Activated CD4-positive, alpha-beta T cell treated with anti-CD3 and anti-CD28 coated beads, Interleukin-2, amount 10 ng/mL, durations not matched to agents 24 days and 14 days (primary cell): ENCODE measurements at places on chromosomes 12 and 14. TPM values are rescaled to one million over a fixed set of nuclear protein-coding genes. Genes with fewer than 3 reads are reported as not detected.
A peak's percentile ranks its signal among the peaks of the same experiment; 100 is the strongest.

RTL1 gene
- not detected in 2 replicates for total RNA-seq

- DNase-seq = no peak
These were observed 132.5 kb downstream of the GPR135 start for GRCh38 chr14:59332727-59333126.

OR10P1 gene
- not detected in 2 replicates for total RNA-seq

DNA sequence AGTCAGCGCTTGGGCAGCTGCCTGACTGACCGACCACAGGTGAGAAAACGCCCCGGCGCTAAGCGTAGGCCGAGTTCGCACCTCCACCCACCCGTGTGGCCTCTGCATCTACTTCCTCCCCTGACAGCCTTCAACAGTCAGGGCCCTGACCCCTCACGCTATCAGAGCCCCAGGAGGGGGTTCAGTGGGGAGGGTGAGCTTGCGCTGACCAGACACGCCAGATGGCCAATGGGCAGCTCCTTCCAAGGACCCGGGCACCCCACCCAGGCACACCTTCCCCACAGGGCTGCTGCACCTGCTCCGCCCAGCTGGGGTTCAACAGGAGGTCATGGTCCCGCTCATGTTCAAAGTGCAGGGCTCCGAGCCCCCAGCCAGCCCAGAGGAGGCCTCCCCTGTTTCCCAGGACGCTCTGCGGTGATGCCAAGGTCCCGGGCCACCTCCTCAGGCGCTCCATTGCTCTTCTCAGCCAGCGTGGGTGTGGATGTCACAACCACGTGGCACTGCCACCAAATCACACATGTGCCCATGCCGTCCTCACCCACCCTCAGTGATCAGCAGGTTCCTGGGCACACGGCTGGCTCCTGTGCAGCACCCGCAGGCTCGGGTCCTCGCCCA, 48.7 kb upstream of the BCL11B start:
- DNase-seq = peak; percentile 54

DNA sequence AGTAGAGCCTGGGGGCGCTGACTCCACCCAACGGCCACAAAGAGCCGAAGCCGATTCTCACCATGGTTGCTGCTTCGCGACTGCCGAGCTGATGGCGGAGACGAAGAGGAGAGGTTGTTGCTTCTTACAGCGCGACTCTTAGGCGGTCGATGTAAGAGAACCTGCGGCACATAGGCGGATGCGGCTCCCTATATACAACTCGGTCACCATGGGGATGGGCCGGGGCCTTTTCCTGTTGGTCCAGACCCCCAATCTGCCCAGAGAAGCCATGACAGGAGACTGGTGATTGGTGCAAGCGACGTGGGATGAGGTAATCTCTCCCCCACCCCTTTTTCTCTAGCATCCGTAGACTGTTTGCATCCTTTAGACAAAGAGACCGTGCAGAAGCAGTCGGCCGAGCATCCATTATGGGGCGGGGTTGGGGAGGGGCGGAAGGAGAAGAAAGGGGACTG, at the start of gene TUBA1A:
TSS of gene TUBA1A (minus strand) at position 165 of the 452 bp plus-strand sequence. CDS start at position 64, 101 bp downstream.
- DNase-seq = peak; percentile 98

- no peak for DNase-seq
These were observed 737.6 kb downstream of the SLC16A7 start for GRCh38 chr12:60333461-60333860.

- no peak for DNase-seq
These were observed 153.1 kb upstream of the FRMD6 start for GRCh38 chr14:51498411-51499227.

GRCh38 chr14:105767315-105767714, 240.9 kb downstream of the TMEM121 start:
- DNase-seq = no peak

OR9K2 gene
- not detected in 2 replicates for total RNA-seq

DNA sequence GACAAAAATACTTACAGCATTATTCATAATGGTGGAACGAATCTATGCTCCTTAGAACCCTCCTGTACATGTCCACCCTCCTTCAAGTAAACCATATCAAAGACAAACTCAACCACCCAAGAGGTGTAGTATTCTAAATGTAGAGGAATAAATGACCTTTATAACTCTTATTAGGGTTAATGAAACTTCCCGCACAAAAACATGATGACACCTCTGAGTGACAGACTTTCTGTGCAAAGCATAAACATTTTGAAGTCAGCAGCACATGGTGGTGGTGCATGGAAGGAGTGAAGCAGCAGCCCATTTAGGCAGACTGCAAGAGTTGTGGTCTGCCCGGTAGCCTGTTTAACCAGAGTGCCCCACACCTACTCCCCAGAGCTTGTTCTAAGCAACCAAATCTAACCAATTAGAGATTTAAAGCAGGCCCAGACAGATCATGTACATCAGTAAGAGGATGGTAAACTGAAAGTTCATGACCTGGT, 615 bp upstream of the ASB8 start:
- peak; percentile 67 for DNase-seq

KCNA5 gene
- not detected in 2 replicates for total RNA-seq

DNA sequence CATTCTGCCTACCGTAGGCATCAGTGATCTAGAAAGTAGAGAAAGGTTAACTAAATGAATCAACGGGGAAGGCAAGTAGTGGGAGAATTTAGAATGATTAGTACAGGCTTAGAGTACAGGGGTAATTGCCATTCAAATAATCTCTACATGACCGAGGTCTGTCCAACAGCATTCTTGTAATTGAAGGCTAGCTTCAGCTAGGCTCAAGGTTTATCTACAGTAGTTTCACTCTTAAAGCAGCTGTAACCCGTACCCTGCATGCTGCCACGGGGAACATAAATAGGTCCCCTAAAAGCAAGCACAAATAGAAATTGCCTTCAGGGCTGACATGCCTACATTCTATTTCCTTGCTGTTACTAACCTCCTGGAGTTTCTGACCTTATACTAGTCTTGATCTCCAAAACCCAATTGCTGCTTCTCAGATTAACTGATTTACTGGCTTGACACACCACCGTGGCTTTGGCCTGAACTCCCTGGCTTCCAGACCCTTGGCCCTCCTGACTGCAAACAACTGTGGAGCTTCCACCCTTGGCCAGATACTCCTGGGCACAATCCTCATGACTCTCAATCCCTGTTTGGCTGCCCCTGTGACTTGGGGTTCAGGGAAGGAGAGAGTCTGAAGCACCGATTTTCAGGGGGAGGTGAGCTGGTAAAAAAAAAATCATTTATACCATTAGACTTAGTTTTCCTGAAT, 242.1 kb upstream of the FOXN3 start:
- DNase-seq = no peak

DNA sequence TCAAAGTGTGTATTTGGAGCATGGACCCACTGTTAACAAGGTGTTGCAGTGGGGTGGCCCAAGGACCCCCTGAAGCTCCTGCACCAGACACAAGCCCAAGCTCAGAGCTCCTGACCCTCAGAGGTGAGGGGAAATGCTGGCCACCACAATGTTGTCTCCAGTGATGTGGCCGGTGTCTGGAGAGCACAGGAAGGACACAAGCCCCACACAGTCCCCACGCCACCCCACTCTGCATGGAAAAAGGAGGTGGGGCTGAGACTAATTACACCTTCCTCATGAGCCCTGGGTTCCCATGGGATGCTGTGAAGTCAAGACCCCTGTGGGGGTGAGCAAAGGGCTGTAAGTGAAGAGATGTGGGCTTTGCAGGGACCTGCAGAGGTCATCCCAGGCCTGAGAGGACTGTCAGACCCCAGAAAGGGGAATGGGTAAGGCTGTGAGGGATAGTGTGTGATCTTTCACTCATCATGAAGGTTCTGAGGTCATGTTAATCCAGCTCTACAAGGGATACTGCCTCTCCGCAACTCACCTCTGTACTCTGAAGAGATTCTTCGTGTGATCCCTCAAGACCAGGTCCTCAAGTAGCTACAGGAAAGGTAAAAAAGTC, 136.3 kb upstream of the DHRS4 start:
- DNase-seq = no peak

DNA sequence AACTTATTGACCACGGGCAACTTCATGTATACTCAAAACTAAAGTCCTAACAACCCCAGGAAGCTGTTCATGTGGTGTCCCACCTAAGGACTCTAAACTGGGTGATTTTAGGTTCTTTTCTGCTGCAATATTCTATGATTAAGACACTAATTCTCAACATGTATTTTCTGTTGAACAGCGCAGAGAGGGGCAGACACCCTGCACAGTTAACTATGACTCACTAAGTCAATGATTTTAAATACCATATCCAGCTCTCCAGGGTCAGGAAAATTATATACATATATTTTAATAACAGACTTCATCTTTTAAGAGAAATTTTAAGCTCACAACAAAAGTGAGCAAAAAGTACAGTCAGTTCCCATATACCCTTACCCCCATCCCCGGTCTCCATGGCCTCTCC, 85.0 kb downstream of the FOXN3 start:
- no peak for DNase-seq

DNA sequence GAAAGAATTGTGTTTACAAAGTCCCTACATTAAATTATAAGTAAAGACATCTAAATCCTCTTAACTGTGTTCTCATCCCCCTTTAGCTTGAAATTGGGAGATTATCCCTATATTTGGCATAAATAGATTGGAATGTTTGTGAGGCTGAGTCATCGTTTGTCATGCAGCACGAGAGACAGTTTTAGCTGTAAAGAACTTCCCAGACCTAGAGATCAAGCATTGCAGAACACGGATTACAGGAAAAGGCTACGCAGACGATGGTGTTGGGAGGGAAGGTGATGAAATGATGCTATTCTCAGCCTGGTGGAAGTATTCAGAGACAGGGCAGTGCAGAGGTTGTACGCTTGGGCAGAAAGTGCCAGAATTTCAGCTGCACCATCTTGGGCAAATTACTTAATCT, 93.8 kb downstream of the PTPRB start:
- no peak for DNase-seq

SDR9C7 gene
- total RNA-seq = not detected in 2 replicates

GRCh38 chr12:93994721-93995120, 153.7 kb upstream of the PLXNC1 start:
- no peak for DNase-seq

DNA sequence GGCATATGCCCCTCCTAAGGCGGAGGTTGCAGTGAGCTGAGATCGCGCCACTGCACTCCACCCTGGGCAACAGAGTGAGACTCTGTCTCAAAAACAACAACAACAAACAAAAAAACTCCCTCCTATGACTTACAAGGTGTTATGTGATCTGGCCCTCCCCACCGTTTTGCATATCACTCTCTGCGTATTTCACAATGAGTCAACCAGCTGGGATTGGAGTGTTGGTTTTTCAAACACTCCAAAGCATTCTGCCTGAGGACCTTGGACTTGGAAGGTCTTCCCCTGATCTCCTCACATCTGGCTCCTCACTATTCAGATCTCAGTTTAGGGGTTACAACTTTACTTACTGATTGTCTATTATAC, 14.0 kb downstream of the MANSC1 start:
- DNase-seq = no peak

ADSS1 gene
- 0.96 and 1.4 TPM in 2 replicates for total RNA-seq

DNA sequence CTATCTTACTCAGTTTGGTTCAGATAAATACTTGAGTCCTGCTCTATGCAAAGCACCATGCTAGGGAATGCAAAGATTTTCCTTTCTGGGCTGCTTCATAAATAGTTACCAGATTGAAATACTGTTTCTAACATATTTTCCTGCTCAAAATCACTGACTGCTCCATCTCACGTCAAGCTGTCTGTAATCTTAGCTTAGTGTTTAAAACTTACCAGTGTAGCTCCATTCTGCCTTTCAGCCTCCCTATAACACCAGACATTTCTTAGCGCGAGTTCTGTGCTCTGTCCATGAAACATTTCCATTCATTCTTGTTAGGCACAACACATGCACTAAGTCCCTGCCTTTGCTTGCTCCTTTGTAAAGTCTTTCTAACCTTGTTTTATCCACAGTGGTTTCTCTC, 129.4 kb downstream of the NPAS3 start:
- DNase-seq = no peak

ANAPC5 gene
- total RNA-seq = 151 and 154 TPM in 2 replicates

- no peak for DNase-seq
These were observed 36.8 kb downstream of the JDP2 start for GRCh38 chr14:75464626-75465025.

DNA sequence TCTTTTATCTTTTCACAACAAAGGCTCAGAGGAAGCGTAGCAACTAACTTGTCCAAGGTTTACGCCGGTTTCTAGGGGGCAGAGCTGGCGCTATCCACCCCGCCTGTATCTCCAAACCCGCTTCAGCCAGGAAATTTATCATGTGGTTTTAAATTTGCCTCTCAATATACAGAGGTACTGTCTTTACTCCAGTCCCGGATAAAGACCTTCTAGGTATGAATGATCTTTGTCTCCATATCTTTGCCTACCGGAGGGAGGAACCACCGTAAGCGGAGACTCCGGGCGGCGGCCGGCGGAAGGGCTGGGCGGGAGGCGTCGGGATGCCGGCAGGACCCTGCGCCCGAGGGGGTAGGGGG, 693 bp upstream of the RIMKLB start:
- peak; percentile 71 for DNase-seq

GRCh38 chr12:112463478-112463877, 44.7 kb downstream of the PTPN11 start:
- no peak for DNase-seq

EML1 gene
- 0.98 and 1.8 TPM in 2 replicates for total RNA-seq

- no peak for DNase-seq
These were observed 426.8 kb downstream of the VRK1 start for GRCh38 chr14:97224016-97224415.
